ENCODE measurements at places on chromosomes 6 and 20.

DNA sequence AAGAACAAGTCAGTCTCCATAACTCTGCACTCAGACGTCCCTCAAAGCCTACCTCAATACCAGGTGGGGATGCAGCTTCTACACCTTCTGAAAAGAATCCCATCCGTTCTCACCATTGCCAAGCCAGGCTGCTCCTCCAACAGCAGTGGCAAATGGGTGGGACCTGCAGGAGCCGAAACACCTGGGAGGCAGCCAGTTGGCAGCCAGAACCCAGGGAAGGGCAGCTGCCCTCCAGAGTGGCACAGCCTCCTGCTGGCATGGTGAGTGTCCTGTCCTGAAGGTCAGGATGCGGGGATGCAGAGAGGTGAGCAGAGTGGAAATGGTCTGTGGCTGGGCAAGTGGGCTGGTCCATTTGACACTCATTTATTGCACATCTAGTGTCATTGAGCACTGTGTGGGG is 210.6 kb upstream of the CDH4 start:
- DNase-seq: no peak

DNA sequence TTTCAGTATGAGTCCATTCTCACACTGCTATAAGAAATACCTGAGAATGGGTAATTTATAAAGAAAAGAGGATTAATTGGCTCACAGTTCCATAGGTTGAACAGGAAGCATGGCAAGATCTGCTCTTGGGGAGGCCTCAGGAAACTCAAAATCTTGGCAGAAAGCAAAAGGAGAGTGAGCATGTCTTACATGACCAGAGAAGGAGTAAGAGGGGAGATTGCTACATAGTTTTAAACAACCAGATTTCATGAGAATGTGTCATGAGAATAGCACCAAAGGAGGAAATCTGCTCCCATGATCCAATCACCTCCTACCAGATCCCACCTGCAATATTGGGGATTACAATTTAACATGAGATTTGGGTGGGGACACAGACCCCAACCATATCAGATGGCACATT is 672.4 kb downstream of the HTR1B start:
- no peak for DNase-seq

- DNase-seq: no peak
Observed at GRCh38 chr6:20998748-20999448, 464.6 kb downstream of the CDKAL1 start.

- no peak for DNase-seq
Observed at GRCh38 chr20:53808733-53809132, 215.1 kb upstream of the ZNF217 start.

DNA sequence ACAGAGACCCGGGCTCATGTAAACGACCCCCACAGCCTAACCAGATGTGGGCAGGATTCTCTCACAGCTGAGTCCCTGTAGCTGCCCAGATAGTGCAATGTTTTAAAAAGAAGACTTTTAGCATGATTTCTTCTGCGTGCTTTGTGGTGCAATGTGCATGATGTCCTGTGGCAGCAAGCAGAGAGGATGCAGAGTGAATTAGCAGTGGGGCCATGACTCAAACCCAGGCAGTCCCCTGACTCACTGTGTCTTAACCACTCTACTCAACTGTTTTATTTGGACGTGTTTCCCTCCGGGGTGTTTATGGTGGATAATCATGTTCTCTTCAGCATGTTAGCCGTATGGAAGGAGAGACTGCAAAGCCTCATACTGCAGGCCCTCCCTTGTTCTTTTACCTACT is 247.9 kb downstream of the SLC24A3 start:
- peak; percentile 64 for DNase-seq

GRCh38 chr6:89829472-89830169 is at the start of gene CASP8AP2:
Gene CASP8AP2, plus strand, starts transcription at chr6:89829880.
- peak; percentile 98 for DNase-seq

DNA sequence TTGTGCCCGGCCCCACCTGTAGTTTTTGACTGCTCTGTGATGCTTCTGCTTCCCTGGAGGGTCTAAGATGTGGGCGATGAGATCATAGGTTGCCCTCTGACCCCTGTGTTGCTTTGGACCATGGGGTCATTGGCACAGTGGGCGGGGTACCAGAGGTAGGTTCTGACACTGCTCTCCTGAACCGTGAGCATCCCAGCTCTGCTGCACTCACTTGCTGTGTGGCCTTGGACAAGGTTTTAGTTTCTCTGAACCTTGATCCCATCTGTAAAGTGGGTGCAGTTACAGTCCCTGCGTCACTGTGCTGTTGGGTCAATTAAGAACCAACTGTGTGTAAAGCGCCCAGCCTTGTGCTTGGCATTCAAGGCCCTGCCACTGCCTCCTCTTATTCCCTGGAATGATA is 30.9 kb downstream of the SRC start:
- DNase-seq: no peak

- no peak for DNase-seq
Observed at GRCh38 chr20:1941226-1941625, 46.0 kb downstream of the SIRPA start.

GRCh38 chr20:13554706-13555105 is 84.0 kb downstream of the TASP1 start:
- no peak for DNase-seq

DNA sequence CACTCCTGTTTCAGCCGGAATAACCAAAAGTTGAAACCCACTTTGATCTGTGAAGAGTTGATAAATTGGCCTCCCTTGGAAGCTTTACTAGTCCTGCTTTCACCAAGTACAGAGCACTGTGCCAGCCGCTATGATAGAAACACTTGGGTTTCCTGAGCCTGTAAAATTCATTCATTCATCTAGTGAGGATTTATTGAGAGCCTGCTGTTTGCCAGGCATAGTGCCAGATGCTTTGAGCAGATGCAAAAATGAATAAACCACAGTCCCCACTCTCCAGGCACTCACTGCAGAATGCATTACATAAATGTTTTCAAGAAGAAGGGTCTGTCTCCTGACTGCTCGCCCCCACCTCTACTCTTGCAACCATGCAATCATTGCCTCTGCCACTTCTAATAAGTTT is 25.3 kb upstream of the TMEM217 start:
- DNase-seq: no peak

- no peak for DNase-seq
Observed at GRCh38 chr6:165961233-165961632, 206.4 kb downstream of the TBXT start.

Data from hepatic stellate cell (primary cell).